NCI-H82 (cell line): ENCODE measurements at places on chromosomes 12 and 14.

DNA sequence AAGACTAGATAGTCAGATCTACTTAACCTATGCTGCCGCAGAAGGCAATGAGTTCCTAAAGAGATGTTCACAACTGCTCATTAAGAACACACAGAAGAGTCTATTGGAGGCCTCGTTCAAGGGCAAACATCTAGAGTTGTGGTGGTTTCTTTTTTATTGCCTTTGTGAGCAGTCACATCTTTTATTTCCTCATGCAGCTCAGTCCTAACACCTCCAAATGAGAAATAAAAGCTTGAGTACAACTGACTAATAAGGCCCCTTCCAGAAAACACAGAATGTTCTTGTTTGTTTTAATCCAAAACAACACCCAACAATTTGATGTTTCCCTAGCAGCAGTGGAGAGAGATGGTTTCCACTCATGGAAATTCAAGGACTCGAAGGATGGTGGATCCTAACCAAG lies 123.5 kb upstream of the NOS1 start:
- DNase-seq: no peak

DNA sequence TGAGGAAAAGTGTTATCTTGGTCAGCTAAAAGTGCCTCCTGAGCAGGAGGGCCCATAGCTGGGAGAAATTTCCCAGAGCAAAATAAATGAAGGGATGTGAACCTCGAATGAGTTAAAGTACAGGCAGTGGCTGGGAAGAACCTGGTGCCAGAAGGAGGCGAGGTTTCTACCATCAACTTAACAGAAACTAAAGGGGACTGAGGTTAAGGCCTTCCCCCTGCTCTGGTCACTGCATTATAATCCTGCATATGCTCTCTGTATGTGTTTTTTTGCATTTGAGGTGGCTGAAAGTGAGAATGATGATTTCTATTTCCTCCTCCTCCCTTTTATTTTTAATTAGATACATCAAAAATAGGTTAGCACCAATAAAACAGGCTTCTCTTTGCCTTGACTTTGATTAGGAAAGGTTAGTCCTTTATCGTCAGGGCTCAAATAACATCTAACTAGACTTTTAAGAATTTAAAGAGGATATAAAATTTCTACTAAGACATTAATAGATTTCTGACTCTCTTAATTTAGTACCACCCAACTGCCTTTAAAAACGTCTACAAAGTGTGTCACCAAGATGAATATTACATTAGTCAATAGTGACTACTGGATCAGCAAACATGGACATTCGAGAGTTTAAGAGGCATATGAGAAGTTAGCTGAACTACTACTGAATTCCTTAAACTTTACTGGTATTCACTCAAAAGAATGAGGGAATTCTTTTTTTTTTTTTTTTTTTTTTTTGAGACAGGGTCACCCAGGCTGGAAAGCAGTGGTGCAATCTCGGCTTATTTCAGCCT lies 49.2 kb downstream of the GALNT4 start:
- no peak for DNase-seq

GRCh38 chr14:99136401-99136800 lies 135.6 kb downstream of the BCL11B start:
- no peak for DNase-seq

- DNase-seq: no peak
These were observed 198.8 kb downstream of the ANO2 start for GRCh38 chr12:5746036-5746908.

- no peak for DNase-seq
These were observed 157.6 kb upstream of the TMCC3 start for GRCh38 chr12:94807951-94808350.

DNA sequence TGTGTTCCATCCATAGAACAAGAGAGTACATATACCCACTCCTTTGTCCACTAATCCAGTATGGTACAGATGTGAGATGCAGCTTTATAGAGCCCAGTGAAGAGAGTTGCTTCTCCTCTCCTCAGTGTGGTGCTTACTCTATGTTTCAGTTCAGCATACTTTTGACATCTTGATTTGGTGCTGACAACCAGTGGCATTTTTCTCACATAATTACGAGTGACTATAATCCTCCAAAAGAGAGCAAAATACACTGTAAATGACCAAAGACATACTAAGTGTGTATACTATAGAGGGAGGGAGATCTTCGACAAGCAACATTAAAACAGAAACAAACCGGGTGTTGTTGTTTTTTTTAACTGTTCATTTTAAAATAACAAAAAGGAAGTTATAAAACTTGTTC lies 191.5 kb downstream of the KLHL28 start:
- no peak for DNase-seq

- DNase-seq: no peak
These were observed 142.7 kb downstream of the TBX5 start for GRCh38 chr12:114263056-114263805.

- DNase-seq: no peak
These were observed 1130.5 kb upstream of the FLRT2 start for GRCh38 chr14:84399296-84399910.

GRCh38 chr14:29629839-29630238 lies 297.8 kb downstream of the PRKD1 start:
- no peak for DNase-seq

GRCh38 chr12:60494244-60494643 lies 898.4 kb downstream of the SLC16A7 start:
- DNase-seq: peak; percentile 70

GRCh38 chr14:69845787-69846186 lies 33.4 kb upstream of the SMOC1 start:
- no peak for DNase-seq

DNA sequence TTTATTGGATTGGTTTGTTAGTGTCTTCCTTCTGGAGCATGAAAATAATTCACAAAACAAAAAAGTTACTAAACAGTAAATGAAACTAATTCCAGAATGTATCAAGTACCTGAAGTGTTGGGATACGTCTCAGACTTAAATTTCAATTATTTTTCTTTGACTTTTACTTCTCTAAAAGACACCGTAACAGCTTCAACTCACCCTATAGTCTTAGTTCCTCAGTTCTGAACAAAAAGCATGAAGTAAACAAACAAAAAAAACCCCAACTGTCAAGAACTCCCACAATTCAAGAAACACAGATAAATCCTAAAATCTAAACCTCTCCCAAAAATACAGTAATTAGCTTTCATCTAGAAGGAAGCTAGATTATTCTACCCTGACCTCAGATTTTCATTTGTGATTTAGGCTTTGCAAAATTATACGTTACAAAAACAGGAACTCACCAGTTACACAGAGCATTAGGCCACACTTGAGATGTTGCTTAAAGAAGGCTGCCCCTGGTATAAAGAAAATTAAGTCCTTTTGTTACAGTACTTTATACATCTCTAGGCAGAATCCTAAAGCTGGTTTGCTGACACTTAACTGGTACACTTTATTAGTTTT lies 10.2 kb downstream of the HEATR5A start:
- no peak for DNase-seq

DNA sequence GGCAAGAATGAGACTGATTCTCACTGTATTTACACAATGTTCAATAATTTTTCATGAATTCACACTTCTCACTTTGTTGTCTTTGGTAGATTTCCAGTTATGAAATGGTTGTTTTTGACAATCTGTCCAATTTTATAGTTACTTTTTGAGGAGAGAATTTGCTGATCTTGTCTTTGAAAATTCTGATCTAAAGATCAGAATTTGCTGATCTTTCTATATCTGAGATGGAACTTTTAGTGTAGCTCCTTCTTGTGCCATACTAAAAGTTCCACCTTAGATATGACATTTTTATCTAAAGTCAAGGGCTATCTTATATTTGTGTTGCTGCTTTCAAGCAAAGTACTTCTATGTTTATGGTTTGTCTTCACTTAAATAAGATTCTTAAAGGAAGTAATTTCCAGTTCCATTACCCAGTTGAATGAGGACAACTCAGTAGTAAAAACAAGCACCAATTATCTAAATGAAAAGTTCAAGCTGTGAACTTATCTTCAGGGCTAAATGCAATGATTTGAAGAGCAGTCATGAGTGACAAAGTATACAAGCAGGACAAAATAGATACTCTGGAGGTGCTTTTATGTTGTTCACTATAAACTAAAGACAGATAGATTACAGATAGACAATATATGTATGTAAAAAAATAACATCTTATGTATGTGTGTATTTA lies 76.4 kb upstream of the FOXG1 start:
- DNase-seq: no peak

DNA sequence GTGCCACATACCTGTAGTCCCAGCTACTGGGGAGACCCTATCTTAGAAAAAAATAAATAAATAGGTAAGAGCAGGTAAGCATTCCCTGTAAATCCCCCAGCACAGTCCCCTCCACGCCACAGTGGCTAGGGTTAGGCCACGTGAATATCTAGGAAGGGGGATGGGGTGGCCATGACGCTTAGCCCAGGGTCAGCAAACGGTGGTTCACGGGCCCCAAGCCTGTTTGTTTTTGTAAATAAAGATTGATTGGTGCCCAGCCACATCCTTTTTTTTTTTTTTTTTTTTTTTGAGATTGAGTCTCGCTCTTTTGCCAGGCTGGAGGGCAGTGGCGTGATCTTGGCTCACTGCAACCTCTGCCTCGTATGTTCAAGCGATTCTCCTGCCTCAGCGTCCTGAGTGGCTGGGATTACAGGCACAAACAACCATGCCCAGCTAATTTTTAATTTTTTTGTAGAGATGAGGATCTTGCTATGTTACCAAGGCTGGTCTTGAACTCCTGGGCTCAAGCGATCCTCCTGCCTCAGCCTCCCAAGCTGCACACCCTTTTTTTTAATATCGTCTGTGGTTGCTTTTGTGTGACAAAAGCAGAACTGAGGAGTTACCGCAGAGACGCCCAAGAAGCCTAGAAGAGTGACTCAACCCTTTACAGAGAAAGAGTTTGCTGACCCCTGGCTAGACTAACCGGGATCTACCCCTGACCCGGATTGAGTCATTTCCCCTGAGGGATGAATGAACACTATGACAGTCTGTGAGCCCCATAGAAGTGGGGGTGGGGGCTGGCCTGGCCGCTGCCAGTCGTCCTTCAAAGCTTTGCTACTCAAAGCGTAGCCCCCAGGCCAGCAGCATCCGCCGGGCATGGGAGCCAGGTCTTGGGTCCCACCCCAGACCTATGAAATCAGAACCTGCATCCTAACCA lies 113.7 kb upstream of the NCOR2 start:
- DNase-seq: peak; percentile 59

GRCh38 chr14:97361958-97362357 lies 564.8 kb downstream of the VRK1 start:
- no peak for DNase-seq

DNA sequence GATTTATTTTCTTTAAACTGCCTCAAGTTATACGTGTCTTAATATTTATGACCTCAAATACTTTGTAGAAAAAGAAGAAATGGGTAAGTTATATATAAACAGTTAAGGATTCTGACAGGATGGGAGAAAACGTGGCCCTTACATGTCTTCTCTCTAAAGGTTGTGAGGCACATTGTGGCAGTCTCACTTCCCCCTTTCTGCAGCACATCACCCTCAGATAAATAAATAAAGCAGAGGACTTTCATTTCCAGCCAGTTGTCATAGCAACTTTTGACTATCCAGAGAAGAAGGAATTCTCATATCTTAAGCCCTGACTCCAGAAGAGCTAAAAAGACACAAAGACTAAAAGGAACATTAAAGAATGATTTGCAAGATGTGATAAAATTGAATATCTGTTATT lies 28.8 kb upstream of the CEP83 start:
- DNase-seq: no peak

DNA sequence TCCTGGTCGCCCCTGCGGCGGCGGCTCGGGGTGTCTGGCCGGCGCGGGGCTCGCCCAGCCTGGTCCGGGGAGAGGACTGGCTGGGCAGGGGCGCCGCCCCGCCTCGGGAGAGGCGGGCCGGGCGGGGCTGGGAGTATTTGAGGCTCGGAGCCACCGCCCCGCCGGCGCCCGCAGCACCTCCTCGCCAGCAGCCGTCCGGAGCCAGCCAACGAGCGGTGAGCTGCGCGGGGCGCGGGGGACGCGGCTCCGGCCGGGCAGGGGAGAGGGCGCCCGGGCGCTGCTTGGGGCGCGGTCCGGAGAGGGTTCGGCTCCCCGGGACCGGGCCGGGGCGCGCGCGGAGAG lies at the start of gene LGALS3:
LGALS3 (plus strand) TSS at position 167 of the 342 bp plus-strand sequence. CDS start 8,122 bp downstream, outside the sequence.
- DNase-seq: peak; percentile 6

GRCh38 chr12:49019120-49019430 lies 499 bp upstream of the PRKAG1 start:
- DNase-seq: no peak

GRCh38 chr12:86660488-86661147 lies 404.4 kb upstream of the MGAT4C start:
- no peak for DNase-seq

DNA sequence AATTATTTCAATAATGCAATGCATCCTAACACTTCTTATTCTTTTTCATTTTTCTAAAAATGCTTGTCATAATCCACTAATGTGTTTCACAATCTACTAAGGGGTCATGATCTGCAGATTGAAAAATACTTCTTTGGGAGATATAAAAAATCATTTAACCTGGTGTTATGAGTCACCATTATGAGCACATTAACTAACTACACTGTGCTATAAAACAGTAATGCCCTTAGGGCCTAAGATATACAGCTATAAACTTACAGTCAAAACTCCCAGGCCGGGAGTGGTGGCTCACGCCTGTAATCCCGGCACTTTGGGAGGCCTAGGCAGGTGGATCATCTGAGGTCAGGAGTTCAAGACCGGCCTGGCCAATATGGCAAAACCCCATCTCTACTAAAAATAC lies 14.2 kb downstream of the ATXN2 start:
- DNase-seq: no peak

- no peak for DNase-seq
These were observed 42.7 kb upstream of the DCN start for GRCh38 chr12:91225316-91225715.

DNA sequence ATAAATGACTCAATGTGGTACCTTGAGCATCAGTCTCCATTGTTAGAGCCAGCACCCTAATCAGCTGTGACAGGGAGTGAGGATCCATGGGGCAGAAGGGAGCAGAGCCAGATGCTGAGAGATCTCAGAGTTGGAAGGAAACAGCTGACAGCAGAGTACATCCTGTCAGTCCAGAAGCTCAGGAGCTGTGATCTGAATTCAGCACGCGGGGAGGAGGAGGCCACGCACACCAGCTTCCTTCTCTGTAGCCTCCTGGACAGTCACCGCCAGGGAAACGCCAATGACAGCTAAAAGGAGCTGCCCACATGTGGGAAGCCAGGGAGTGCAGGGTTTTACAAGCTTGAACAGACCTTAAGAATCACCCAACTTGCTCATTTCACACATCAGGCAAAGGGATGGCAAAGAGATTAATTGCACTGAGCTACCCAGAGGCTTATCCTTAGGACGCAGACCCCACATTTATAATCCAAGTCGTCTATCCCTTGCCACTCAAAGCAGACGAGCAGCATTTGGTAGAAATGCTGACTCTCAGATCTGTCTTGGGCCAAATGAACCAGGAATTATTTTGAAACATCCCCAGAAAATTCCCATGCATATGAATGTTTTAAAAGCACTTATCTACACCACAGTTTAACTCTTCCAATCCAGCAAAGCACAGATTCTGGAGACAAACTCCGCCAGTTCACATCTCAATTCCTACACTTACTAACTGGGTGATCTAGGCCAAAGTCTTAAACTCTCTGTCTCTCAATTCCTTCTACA lies 322.6 kb upstream of the TMTC1 start:
- peak; percentile 80 for DNase-seq
